ENCODE measurements at places on chromosomes 12 and 14. TPM values are rescaled to one million over a fixed set of nuclear protein-coding genes. Genes with fewer than 3 reads are reported as not detected.

Gene LAG3
- polyA plus RNA-seq, result 2.1 TPM

Gene CACNA2D4
- 3.6 TPM for polyA plus RNA-seq

Gene NPC2
- 328 TPM for polyA plus RNA-seq

- DNase-seq, result no peak
Observed at GRCh38 chr12:118455327-118455726, 79.0 kb downstream of the SUDS3 start.

DNA sequence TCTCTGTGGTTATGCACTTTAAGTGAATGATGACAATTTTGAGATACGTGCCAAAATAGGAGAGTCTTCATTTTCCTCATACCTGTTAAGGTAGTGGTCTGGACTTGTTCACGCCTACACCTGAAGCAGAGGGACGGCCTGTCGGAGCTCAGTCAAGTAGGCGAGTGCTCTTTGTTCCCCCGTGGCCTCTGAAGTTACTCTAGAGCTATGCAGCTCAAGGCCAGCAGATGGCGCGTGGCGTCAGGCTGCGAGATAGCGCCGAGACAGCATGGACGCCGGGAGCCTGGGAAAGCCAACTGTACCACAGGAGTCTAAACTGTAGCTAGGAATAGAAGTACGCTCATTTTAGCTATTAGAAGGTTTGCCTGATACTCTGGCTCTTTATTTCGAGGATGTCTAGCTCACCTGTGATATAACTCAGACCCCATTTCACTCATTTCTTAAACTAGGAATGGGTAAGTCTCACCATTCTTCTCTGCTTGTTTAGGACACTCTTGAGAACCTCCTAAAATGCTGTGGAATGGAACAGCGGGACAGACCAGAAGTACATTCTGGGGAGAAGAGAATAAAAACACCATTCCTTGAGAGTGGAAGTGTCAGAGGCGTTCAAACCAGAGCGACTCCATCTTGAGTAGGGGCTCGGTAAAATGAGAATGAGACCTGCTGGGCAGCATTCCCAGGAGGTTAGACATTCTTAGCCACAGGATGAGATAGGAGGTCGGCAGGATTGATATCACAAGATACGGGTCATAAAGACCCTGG, 267.4 kb upstream of the HMGA2 start:
- DNase-seq, result peak; percentile 72

DNA sequence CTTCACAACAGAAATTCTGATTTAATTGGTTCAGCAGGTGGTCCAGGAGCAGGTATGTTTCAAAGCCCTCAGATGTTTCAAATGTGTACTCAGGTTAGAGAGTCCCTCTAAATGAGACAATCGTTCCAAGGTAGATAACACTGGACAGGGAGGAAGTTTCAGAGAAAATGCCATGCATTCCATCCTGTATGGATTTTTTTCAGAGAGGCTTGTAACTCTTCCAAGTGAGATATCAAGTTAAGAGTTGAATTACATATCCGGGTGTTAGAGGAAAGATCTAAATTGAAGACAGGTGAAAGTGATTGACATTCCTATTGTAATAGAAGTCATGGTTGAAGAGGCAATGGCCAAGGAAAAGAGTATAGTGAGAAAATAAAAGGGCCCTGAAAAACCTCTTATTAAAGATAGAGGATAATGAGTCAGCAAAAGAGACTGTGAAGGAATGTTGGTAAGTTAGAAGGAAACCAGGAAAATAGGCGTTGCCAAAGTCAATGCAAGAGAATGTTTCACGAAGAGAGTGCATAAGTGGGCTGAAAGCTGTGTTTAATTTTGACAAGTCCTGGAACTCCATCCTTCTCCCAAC, 105.8 kb downstream of the BMP4 start:
- no peak for DNase-seq

DNA sequence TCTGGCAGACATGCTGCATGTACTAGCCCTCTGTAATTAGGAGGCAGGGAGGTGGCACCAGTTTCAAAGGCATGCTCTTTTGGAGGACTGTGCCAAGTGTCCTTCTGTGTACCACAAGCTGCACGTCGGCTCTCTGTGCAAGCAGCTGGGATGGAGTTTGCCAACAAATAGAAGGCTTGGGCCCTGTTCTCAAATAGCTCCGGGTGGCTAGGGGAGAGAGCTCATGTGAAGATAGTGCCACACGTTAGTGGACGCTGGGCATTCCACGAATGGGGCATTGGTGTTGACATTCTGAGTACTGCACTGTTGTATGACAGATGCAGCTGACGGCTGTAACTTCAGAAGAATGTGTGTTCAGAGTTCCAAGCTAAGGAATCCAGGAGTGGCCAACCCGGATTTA, 4.4 kb downstream of the AACS start:
- no peak for DNase-seq

DNA sequence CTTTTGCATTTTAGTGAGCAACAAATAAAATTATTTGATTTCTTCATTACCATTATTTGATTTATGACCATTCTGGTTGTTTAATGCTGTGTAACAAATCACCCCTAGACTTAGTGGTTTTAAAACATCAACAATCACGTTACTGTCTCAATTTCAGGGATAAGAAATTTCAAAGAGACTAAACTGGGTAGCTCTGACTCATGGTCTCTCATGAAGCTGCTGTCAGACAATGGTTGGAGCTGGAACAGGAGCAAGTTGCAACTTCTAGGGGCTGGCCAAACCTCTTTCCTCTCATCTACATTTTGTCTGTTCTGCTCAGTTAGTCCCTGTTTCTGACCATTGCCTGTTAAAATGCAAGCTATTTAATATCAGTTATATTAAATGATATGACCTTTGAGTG, 517.0 kb downstream of the KCNH5 start:
- no peak for DNase-seq

- no peak for DNase-seq
Observed at GRCh38 chr12:30002677-30003076, 218.9 kb upstream of the TMTC1 start.
